ENCODE measurements at places on chromosomes 11 and 22.

DNA sequence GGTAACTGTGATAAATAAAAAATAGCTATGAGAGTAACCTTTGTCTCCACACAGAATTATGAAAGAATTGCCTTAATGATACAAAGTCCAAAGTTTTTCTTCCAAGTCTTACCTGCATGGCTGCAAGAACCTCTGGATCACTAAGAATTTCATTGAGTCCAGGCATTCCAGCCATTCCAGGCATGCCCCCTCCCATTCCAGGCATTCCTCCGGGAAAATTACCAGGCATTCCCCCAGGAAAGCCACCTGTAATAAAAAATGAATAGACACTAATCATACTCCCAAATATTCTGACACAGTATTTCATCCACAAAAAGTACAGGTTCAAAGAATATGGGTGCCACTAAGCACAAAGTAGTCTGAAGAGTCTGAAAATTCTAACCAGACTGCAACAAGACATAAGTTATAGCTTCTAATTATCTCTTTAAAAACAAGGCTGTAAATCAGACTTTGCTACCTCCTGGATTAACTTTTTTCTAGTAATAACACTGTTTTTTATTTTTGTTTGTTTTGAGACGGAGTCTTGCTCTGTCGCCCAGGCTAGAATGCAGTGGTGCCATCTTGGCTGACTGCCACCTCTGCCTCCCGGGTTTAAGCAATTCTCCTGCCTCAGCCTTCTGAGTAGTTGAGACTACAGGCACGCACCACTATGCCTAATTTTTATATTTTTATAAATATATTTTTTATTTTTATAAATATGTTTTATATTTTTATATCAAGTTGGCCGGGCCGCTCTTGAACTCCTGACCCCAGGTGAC is 8.0 kb upstream of the SLC25A17 start:
- DNase-seq: no peak

DNA sequence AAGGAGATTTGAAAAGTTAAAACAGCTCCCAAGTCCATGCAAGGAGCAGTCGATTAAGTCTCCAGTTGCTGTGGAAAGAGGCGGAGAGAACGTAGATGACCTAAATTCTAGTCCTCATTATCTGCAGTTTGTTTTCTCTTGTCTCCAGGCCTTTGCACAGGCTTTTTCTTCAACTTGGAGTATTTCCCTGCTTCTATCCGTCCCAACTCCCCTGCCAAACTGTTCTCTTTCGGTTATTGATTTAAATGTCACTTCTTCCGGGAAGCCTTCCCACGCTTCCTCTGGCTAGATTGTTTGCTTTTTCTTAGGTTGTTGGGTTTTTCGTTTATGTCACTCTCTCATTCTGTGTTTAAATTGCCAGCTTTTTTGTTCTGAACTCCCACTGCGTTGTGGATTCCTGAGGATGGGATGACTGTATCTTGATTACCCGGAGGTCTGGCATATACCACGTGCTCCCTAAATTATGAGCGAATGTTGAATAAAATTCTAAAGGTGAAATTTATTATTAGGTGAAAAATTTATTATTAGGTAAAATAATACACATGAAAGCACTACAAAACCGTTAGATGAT is 463 bp downstream of the TMEM126B start:
- DNase-seq: no peak

GRCh38 chr11:69297787-69298266 is 3.9 kb downstream of the MYEOV start:
- peak; percentile 43 for DNase-seq

GRCh38 chr11:48013269-48013901 is 33.0 kb downstream of the PTPRJ start:
- no peak for DNase-seq

- DNase-seq: no peak
Observed at GRCh38 chr22:39560127-39560526, 10.4 kb upstream of the CACNA1I start.

DNA sequence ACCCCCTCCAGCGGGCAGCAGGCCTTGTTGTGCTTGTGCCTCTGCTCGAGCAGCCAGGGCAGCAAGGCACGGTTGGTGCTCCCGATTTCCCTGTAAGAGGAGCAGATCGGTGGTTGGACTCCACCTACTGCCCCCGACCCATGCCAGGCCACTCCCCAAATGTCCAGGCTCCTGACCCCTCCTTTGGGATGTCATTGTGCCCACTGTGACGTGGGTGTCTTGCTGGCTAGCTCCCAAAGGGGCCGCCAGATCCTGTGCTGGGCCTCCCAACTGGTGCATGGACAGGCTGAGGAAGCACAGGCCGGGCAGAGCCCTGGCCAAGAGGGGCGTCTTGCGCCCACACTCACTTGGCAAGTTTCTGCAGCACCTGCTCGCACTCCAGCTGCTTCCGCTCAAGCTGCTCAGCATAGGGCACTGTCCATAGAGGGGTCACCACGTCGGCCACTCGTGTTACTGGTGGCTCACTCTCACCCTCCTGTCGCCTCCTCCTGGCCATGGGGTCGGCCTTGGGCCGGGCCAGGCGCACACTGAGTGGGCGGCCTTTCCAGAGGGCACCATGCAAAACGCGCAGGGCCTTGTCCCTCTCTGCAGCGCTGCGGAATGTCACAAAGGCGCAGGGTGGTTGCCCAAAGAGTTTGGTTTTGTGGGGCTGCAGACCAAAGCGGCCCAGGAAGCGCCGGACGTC is at the start of gene RANBP1:
Gene RANBP1 (plus strand): TSS at position 414 of the 685 bp plus-strand sequence. CDS start 81 bp downstream, at position 495.
- DNase-seq: peak; percentile 33

DNA sequence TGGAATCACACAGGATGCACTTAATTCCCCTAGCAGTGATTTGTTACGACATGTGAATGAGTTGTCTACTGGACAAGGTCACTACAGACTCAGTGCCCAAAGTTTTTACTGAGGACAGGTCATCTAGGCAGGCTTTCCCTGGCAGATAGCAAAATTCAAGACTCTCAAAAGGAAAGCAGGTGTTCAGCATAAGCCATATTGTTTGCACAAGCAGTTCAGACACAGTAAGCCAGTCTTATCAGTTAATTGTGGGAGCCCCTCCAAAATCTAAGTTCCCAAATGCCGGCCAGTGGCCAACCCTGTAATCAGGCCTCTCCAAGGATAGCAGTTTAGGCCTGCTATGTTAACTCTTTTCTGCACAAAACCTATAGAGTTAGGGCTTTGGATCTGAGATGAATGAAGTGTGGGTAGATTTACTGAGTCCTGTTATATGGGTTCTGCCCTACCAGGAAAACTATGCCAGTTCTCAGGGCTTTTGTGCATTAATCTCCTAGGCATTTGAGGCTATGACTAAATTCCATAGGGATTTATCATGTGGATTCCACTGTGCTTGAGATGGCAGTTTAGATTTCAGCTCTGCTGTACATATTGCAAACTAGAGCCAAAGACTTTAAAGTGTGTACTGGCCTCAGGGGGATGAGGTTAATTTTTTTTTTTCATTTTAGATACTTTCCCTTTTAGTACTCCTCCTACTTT is 4.8 kb upstream of the ARHGEF12 start:
- DNase-seq: no peak

DNA sequence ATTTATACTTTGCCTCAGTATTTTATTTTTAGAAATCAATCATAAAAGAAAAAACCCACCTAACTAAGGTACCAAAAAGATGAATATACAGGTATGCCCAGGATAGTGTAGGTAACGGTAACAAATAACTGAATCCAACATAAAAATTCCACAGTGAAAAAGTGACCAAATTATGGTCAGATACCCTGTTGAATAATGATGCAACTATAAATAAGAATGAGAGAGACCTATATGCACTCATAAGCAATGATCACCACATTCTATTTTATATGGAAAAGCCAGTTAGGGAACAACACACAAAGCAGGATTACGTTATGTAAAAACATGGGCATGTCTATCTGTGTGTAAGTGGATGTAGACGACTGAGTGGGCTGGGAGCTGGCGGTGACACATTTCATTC is 7.0 kb upstream of the ZNF74 start:
- no peak for DNase-seq
